ENCODE measurements at places on chromosomes 5 and 9.

GRCh38 chr9:68431307-68431706, 74.9 kb downstream of the PGM5 start:
- DNase-seq, result no peak

DNA sequence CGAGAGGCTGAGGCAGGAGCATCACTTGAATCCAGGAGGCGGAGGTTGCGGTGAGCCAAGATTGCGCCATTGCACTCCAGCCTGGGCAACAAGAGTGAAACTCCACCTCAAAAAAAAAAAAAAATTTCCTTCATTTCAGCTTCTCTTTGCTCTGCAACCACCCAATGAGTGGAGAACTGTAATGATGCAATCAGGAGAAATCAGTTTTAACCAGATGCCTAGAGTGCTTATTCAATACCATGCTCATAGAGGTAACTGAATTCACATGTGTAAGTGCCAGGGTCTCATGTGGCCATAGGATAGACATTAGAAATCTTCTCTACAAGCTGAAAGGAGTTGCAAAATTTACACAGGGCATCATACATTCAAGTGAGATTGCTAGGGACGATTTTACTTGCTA, 70.6 kb downstream of the HMHB1 start:
- no peak for DNase-seq

- no peak for DNase-seq
Measured at GRCh38 chr5:172678902-172679301, 37.8 kb downstream of the NEURL1B start.

DNA sequence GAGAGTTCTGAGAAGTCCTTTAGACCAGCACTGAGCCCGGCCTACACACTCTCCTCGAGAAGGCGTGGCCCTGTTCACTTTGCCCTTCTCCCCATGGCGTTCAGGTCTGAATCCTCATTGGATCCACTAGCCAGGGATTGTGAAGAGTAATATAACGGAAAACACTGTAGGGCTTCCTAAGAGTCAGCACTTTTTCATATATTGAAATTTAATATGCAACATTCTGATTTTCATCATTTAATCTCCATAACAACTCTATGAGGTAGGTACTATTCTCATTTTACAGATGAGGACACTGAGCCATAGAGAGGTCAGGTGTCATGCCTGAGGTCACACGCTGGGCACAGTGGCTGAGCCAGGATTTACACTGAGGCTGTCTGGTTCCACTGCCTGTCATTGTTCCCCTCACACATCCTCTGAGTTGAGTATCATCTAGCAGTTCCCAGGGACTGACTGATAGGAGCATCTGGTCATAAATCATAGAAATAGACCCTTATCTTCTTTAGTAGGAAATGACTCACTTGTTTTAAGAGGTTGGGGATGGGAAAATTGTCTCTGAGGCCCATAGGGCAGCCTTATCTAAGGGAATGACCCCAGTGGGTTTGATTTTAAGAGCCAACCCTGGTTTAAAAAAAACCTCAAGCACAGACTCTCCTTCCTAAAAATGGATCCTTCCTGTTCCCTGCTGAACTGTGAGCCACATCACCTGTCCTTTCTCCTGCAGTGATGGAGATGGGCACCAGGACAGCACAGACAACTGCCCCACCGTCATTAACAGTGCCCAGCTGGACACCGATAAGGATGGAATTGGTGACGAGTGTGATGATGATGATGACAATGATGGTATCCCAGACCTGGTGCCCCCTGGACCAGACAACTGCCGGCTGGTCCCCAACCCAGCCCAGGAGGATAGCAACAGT, 41.2 kb downstream of the THBS4 start:
- no peak for DNase-seq

- no peak for DNase-seq
Measured at GRCh38 chr9:134643222-134643671, 1.6 kb downstream of the COL5A1 start.

DNA sequence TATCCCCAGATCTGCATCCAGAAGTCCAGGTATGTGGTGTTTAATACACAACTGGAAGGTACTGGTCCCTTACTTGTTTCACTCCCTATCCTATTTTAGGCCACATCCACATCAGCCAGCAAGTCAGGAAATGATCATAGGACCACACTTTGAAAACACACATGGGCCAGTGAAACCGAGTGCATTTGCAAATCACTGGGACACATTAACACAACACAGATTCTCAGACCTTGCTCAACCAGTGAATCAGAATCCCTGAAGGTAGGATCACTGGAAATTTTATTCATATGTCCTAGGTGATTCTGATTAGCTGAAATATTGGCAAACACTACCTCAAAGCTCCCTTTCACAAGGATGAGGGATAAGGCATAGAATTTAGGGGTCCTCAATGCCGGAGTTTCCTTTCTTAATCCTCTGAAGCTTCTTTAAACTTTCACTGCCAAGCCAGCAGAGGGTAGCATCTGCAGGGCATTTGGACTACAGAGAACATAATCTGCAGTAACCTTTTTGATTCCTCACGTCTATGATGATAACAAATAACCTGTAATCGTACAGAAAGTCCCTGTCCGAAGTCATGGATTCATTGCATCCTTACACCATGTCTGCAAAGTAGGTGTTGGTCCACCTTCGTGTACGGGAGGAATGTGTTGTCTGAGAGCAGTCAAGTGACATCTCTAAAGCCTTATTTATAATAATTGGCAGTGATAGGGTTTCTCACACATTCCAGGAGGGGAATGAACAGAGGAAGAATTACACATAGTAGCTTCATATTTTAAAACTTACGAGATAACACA, 11.0 kb upstream of the ABLIM3 start:
- no peak for DNase-seq

GRCh38 chr9:130461218-130461630, 16.5 kb downstream of the ASS1 start:
- DNase-seq, result peak; percentile 69

DNA sequence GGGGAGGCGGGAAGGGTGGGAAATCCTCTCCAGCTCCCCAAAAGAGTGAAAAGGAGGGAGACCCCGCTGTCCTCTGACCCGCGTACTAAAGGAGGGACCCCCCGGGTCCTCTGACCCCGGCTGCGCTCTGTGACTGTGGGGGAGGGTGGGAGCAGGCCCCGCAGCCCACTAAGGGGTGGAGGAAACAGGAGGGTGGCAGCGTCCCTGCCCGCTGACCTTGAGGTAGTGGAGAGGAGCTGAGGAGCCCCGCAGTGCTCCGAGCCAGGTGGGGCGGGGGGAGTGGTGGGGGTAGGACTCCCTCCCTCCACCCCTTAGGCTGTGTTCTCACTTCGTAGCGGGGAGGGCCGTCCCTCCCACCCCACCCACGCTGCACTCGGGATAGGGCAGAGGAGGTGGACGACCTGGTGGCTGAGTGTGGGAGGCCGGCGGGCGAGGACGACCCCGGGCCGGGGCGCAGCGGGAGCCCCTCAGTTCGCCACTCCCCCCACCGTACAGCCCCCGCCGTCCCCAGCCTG, 449 bp upstream of the ADCY2 start:
- DNase-seq, result no peak

- no peak for DNase-seq
Measured at GRCh38 chr9:129311643-129312042, 133.6 kb upstream of the IER5L start.

DNA sequence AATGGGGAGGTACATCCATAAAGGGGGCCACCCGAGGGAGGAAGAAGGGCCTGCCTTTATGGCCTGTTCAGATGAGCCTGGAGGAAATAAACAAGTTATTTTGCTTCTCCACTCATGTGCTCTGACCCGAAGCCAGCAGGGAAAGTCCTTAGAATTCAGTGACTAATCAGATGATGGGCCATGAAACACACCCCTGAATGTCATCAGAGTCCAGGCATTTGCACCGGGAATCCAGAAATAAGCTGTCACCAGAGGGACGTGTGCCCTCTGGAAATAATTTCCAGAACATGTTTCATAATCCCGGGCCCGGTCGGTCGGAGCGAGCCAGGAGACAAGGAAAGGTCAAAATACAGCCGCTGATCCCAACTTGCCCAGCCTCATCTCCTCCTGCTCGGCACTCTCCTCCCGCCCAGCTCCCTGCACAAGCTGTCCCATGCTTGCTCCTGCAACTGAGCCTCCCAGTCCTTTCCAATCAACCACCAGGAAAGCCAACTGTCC, 73.6 kb upstream of the ZNF622 start:
- no peak for DNase-seq

DNA sequence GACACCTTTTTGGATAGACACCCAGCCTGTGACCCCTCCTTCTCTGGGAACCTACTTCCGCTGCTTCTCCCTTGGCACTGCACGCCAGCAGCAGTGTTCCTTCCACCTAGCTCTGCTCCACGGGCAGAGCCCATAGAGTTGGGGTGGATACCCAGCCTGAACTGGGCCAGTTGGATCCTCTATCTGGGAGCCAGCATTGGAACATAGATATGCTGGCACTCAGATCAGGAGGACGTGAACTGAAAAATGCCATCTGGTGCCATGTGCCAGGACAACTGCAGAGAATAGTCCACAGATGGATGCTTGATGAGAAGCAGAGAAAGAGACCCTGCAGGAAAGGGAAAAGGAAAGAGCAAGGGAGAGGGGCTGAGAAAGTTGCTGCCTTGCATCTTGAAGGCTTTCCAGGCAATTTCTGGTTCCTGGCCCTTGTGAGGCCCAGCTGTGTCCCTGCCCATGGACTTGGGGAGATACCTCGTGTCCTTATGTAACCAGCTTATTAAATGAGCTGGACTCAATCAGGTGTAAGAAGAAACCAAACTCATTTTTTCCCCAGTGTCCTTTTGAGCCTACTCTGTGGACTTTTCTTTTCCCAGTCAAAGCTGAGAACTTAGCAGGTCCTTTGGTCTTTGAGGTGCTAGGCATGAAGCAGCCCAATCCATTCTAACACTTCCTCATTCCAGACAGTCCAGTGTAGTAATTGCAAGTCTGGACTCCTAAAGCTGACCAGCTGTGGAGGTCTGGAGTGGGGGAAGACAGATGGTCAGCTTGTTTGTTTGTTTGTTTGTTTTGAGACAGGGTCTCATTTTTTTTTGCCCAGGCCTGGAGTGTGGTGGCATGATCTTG, 39.1 kb downstream of the ANGPTL2 start:
- no peak for DNase-seq

GRCh38 chr9:135830496-135830895, 76.8 kb downstream of the CAMSAP1 start:
- DNase-seq, result no peak

- DNase-seq, result no peak
Measured at GRCh38 chr5:157708866-157709265, 22.4 kb upstream of the THG1L start.

- DNase-seq, result no peak
Measured at GRCh38 chr5:73205305-73205704, 32.3 kb downstream of the TMEM174 start.

GRCh38 chr5:133220851-133221674, 169.2 kb downstream of the HSPA4 start:
- DNase-seq, result no peak

GRCh38 chr9:109775516-109775915, 4.5 kb upstream of the PALM2AKAP2 start:
- no peak for DNase-seq

- DNase-seq, result no peak
Measured at GRCh38 chr5:76469656-76470290, 66.7 kb downstream of the IQGAP2 start.

- no peak for DNase-seq
Measured at GRCh38 chr5:150489360-150490295, 18.3 kb upstream of the NDST1 start.

DNA sequence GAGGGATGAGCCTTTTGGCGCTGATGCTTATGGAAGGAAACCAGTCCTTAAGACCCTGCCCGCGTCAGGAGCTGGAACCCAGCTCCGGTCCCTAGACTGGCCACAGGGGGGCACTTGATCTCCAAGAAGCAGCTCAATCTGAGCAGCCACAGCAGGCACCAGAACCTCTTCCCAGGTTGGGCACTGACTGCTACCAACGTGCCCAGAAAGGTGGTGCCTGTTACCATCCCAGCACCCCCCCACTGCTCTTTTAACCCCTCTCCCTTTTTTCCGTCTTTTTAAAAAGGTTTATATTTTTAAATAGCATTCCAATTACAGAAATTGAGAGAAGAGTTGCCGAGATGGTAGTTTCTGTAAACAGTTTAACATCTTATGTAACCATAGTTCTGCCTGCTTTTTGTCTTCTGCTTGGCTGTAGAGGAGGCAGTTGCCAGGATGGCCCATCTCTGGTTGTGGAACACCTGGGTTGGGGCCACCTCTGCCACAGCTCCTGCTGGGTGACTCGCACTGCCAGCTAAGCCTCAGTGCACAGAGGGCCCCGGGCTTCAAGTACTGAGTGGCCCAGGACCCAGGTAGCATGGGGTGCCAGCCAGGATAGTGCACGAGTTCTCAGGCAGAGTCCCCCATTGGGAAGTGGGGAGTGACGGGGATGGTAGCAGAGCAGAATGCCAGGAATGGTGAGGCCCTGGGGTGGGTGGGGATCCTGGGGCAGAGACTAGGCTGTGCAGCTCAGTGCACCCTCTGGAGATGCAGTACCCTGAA, 62.8 kb downstream of the PFDN1 start:
- peak; percentile 44 for DNase-seq

- DNase-seq, result no peak
Measured at GRCh38 chr5:111972548-111972947, 215.6 kb upstream of the NREP start.

GRCh38 chr5:152372875-152373274, 32.2 kb downstream of the NMUR2 start:
- no peak for DNase-seq

GRCh38 chr5:133865113-133865512, 103.3 kb downstream of the C5orf15 start:
- no peak for DNase-seq

GRCh38 chr5:68795190-68795589, 298.6 kb upstream of the SLC30A5 start:
- no peak for DNase-seq

GRCh38 chr9:16752601-16753000, 117.9 kb downstream of the BNC2 start:
- no peak for DNase-seq

DNA sequence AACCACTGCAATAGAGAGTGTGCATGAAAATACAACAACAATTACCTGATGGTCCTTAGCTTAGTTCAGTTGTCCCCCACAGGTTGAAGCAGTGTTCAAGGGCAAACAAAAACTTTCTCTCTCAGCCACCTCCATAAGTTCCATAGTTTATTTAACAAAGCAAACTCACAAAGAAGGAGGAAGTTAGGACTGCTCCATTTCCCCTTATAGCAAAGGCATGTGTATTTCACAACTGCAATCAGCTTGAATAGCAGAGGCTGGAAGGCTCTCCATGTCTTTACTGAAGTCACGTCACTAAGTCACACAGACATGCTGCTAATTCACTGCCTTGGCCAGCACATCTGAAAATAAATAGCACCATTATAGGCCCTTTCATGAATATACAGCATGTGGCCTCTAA, 43.3 kb downstream of the DOCK8 start:
- no peak for DNase-seq

DNA sequence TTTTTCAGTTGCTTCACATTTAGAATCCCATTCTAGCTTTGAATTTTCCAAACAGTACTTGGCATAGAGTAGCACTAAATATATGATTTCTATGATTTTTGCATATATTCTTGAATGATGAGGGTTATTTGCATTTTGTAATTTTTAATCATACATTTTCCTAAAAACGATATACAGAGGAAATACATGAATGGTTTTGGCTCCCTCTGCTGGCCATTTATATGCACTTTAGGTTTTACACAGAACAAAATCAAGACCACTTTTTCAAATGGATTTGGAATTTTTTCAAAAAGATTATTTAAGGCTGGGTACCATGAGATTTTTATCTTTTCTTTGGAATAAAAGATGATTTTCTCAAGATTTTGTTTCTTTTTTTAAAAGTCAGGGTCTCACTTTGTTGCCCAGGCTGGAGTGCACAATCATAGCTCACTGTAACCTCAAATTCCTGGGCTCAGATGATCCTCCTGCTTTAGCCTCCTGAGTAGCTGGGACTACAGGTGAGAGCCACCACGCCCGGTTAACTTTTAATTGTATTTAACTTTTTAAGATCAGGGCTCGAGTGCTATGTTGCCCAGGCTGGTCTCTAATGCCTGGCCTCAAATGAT, 16.7 kb upstream of the COMMD10 start:
- DNase-seq, result peak; percentile 26
